Stimulated activated CD8-positive, alpha-beta memory T cell treated with anti-CD3 and anti-CD28 coated beads, Interleukin-15, amount 100 ng/mL, for 24 hours (primary cell): ENCODE measurements at places on chromosomes 5 and 9.

GRCh38 chr5:59496524-59497134, 396.9 kb downstream of the PDE4D start:
- DNase-seq: no peak

DNA sequence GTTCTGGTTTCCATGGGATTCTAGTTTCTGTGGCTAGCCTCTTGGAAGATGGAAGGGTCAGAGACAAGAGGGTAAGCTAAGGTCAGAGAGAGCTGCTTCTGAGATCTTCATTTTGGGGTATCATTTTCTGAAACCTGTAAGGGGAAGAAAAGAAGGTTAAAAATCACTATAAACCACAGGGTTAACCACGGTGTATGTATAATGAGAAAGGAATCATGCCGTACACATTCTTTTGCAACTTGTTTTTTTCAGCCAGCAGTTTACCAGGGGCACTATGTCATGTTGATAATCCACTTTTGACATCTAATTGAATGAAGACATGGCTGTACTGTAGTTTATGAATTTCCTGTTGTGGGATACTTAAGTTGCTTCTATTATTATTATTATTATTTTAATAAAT, 164.4 kb downstream of the FOCAD start:
- DNase-seq: no peak

- DNase-seq: no peak
These were observed 426.2 kb upstream of the PTPRD start for GRCh38 chr9:11039006-11039405.

DNA sequence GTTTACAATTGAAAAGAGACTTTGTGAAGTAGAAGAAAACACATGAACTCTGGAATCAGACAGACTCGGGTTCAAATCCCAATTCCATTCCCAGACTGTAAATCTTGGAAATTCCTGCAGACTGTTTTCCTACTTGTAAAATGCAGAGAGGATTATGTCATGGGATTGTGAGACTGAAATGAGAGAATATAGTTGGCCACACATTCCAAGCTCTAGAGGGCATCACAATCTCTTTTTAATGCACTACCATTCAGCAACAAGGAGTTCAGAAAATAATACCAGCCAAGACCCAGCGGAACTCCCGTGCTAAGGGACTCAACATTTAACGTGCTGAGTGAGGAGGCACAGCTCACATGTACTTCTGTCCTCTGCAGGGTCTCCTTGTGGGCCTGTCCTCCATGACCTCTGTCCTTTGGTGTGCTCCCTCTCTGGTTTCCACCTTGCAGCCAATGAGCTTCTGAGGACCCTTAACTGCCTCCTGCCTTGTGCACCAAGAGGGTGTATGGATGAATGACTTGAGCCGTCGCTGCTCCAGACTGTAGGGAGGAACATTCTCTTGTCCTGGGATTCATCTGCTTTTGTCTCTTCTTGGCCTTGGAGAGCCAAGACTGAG, 263.5 kb downstream of the NTRK2 start:
- no peak for DNase-seq

DNA sequence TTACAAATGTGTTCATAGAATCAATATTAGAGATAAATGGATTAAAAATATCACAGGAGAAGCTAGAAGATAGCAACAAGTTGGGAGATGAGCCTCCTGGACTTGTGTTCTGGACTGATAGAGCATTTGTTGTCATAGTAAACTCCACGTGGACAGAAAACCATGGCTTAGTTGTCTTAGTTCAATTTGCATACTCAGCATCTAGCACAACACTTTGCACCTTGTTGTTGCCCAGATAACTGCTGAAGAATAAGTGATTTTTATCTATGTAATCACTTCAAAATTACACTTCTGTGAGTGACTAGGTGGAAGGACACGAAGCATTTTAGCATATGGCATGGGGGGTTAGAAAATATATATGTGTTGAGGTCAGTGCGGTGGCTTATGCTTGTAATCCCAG, 4.0 kb downstream of the RANBP3L start:
- DNase-seq: no peak

DNA sequence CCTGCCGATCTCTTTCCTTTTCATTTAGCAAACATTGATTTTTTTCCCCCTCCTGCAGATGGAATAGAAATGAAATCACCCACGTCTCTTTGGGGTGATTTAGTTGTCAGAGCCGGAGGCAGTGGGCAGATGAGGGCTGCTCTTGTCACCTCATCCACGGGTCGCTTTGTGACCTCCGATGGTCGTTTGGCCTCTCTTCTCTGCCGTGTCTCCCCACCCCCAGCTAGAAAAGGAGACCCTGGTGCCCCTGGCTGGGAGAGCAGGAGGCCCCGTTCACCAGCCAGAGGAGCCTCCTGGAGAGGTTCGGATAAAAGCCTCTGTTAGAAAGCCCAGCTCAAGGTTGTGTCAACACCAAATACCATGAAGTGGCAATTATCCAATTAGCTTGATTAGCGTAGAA, 21.6 kb upstream of the RXRA start:
- DNase-seq: no peak

DNA sequence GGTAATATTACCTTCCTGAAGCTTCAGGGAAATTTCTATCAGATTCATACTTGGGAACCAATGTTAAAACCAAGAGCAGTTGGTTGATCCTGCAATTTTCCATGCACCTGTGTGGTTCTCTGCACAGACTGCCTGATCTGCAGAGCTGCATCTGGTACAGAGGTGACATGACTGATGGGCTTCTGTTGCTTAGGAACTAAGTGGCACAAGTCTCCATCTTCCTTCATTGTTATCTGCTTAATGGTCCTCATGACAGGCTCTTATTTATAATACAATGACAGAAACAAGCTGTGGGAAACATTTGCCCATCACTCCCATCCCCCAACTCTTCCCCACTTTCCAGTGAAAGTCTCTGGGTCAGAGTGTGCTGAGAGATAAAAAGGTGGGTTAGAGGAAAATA, 799.1 kb downstream of the TAF11L14 start:
- DNase-seq: no peak

GRCh38 chr9:95890594-95890993, 15.1 kb downstream of the ERCC6L2 start:
- no peak for DNase-seq

- DNase-seq: no peak
These were observed 4.3 kb upstream of the MTMR12 start for GRCh38 chr5:32317041-32317440.

DNA sequence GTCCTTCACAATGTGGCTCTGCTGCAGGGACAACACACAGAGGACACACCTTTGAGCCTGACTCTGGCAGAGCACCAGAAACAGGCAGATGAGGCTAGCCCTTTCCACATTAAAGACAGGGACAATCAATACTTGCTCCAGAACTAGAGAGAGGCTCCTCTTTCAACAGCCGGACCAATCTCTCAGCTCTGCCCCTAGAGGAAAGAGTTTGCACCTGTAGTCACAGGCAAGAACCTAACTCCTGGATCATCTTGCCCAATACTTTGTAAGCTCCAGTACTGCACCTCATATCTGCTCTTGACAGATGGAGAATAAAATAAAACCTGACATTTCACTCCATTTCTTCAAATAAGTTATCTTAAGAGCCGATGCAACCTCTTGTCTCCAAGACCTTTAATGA, 52.1 kb downstream of the EPB41L4A start:
- no peak for DNase-seq

GRCh38 chr9:77726814-77727213, 78.7 kb upstream of the GNA14 start:
- no peak for DNase-seq

- no peak for DNase-seq
These were observed 197.8 kb upstream of the NREP start for GRCh38 chr5:111954516-111955395.

GRCh38 chr5:64074533-64074932, 91.1 kb upstream of the RNF180 start:
- DNase-seq: no peak

DNA sequence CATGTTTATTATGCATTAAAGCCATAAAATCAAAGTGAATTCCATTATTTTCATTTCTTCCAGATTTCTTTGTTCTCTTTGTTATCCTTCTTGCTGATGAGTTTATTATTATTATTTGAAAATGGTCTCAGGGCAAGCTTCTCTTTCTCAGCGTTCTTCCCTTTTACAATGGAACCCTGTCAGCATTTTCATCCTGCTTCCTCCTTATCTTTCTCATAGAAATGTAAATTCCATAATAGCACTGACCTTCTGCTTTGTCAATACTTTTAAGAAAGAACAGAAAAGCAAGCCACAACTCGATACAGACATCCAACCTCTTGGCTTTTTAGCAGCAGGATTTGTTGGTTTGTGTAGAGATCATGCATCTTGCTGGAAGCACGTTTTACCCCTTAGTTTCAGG, 114.0 kb upstream of the BASP1 start:
- no peak for DNase-seq

DNA sequence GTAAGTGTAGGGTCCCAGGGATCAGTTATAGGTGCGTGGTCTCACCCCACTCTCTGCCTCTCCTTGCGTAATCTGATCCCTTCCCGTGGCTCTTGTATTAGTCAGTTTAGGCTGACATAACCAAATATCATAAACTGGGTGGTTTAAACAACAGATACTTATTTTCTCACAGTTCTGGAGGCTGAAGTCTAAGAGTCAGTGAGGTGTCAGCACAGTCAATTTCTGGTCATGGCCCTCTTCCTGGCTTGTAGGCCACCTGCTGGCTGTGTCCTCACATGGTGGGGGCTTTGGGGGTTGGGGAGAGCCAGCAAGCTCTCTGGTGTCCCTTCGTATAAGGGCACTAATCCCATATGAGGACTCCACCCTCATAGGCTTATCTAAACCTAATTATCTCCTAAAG, 32.3 kb downstream of the CARTPT start:
- DNase-seq: no peak

DNA sequence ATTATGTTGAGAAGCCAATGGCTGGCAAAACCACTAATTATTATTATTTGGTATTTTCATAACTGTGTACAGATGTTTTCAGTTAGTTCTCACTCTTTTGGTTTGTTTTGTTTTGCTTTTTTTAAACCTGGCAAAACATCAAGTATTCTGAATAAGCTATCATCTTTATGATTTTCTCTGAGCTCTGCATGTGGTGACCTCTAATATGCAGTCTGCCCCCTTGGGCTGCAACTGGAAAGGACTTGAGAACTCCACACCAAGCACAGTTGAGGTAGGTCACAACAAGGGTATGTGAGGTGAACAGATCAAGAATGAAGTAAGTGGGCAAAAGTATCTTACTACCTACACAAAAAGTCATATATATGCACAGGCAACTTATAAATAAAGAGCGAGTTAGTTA, 202.2 kb downstream of the NFIB start:
- DNase-seq: no peak

DNA sequence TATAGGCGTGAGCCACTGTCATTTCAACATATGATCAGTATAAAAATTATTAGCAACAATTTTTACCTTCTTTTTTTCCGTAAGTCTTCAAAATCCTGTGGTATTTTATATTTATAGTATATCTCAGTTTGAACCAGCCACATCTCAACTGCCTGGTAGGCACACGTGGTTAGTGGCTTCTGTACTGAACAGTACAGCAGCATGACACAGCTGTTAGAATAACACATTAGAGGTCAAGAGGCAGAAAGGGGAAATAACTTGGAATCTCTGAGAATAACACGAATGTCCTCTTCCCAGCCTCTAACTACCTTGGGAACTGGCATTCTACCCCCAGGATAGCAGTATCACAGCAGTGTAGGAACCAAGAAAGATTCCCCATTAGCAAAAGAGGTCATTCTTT, 108.5 kb upstream of the IQGAP2 start:
- no peak for DNase-seq

- no peak for DNase-seq
These were observed 110.9 kb upstream of the ADAMTSL1 start for GRCh38 chr9:18362901-18363685.

- DNase-seq: no peak
These were observed 185.7 kb downstream of the GAPVD1 start for GRCh38 chr9:125447202-125447802.

GRCh38 chr5:10611290-10611689, 47.4 kb downstream of the ANKRD33B start:
- no peak for DNase-seq

- DNase-seq: peak; percentile 90
These were observed at the start of gene TNIP1 for GRCh38 chr5:151080613-151081430. Gene TNIP1, minus strand, starts transcription at chr5:151081034. Its CDS starts 15,939 bp downstream, at chr5:151065095.

GRCh38 chr9:7862170-7862569, 62.6 kb upstream of the DMAC1 start:
- no peak for DNase-seq

DNA sequence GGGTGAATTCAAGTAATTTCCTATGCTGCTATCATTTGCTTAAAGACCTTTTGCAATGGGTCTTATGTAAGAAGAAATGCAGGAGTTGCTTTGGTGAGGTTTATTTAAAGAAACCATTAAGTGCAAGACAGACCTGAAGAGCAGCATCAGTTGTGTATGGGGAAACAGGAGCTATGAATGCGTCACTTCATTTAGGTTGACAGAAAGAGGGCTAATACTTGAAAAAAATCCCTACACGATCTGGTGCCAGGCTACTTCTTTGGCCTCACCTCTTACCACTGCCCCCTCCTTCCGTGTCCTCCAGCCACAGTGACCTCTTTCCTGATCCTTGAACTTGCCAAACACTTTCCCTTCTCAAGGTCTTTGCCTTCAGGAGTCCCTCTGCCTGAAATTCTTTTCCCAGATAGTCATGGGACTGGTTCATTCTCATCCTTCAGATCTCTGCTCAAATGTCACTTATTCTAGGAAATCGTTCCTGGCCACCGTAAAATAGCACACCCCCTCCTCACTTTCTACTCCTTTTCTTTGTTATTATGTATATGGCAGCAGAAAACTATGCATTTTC, 1.4 kb upstream of the JAK2 start:
- DNase-seq: no peak

DNA sequence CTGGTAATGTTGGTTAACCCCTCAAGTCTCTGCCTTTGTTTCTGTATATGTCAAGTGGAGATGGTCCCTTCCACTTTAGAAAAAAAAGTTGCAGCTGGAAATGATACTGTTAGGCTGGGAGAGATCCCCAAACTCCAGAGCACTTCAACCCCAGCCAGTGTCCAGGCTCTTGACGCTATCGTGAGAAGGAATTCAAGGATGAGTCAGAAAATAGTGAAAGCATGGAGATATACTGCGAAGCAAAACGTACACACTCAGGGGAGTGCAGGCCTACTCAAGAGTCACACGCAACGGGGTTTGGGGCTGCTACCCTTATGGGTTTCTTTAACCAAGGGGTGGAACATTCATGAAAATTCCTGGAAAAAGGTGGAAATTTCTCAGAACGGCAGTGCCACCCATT, 24.9 kb downstream of the KCNV2 start:
- DNase-seq: no peak

DNA sequence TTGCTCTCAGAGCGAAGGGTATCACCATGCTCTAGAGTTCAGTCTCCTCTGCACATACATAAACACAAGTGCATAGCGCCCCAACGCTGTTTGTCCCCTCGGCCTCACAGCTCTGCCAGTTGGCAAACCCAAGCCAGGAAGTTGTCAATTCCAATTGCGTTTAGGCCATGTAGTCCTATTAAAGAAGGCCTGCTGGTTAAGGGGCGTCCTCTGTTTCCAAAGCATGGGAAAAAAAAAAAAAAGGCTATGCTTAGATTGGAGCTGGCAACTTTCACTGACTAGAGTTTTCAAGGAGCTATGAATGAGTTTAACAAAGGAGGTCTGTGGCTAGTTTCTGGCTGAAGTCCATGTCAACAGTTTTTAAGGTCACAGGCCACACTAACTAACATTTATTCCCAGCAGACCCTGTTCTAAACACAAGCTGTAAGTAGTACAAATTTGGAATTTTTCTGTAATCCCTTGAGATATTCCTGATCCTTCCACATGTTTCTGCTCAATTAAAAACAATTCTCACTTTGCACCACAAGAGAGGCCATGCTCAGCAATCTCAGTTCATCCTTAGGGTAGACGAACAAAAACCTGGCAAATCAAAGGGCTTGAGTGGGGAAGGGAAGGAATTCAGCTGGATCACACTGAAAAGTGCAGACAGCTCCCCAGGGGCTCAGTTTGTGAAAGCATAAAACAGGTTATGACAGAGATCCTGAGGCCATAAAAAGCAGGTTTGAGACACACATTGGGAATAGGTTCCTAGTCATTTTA, 187.7 kb downstream of the DENND1A start:
- no peak for DNase-seq
